ENCODE measurements at places on chromosomes 6 and 20.

GRCh38 chr6:14639983-14640599 lies 522.5 kb downstream of the CD83 start:
- DNase-seq, result peak; percentile 51

DNA sequence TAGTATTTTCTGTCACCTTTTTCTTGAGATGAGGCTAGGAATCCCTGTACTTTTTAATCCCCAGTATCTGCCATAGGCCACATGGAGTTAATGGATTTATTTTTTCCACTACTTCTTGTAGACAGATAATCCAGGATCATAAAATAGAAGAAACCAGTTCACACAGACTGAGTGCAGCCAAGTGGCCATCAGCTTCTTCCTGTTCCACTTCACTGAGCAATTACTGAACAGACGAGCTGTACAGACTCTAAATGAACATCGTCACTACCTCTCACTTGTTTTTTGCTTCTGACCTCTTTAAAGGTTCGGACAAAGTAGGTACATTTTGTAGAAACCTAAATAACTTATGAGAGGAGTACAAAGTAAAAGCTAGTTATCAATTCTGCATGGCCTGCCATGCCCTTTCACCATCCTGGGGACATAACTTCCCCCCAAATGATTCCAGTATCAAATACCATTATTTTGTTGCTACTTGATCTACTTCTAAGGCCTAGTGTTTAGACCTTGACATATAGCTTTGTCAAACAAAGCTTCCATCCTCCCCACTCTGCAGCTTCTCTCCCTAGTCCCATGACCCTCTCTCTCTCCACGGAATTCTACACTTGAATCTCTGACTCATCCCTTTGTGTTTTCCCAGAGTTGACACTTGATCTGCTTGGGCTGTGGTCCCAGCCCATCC lies 34.4 kb upstream of the ARHGAP18 start:
- DNase-seq, result no peak

DNA sequence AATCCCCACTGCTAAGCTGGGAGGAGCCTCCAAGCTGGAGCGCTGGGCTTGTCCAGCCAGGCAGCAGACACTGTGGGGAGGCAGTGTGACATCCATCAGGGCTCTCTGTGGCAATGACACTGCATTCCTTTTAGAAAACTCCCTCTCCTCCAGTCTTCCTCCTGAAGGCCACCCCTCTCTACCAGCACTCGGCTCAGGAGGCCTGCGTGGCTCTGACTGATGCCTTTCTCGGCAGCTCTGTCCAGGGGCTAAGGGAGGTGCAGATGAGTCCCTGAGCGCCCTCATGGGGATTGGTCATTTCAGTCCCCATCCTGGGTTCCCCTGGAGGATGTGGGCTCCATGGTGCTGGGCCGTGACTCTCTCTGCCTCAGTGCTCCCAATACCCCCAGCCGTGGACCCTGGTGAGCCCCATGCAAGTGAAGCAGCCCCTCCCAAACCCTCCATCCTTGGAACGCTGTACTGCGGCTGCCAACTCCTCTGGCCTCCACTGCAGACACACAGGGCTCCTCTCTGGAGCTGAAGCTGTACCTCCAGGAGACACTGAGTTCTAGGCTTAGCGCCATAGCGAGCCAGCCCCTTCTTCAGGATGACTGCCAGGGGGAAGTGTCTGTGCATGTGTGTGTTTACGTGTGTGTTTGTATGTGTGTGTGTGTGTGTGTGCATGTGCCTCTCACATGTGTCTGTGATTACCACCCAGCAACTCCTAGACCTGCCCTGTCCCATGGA lies 209.6 kb downstream of the ERMARD start:
- peak; percentile 49 for DNase-seq

- DNase-seq, result no peak
Measured at GRCh38 chr6:132742495-132742894, 15.2 kb downstream of the VNN2 start.

- no peak for DNase-seq
Measured at GRCh38 chr6:158043008-158043407, 61.3 kb downstream of the SYNJ2 start.

DNA sequence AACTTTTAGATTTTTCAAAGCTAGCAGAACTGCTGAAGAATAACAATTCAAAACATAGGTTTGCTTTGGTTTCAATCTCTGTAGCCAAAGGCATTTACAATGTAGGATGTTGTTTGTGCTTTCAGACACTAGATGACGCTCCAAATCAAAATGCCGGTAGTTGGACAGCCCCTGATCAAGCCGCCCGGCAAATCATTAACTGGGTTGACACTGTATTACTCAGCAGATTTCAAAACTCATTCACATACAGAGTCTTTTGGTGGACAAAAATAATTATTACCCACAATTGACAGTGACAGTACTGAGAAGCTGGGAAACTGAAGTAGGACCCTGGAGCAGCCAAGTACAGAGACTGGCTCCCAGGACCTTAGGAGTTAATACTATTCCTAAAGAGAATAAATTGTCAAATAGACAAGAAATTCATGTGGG lies 21.3 kb upstream of the HFE start:
- peak; percentile 65 for DNase-seq

- DNase-seq, result peak; percentile 62
Measured at GRCh38 chr6:43669050-43669921, 18.3 kb downstream of the MRPS18A start.

GRCh38 chr20:36967636-36968035 lies 16.1 kb upstream of the SAMHD1 start:
- no peak for DNase-seq

DNA sequence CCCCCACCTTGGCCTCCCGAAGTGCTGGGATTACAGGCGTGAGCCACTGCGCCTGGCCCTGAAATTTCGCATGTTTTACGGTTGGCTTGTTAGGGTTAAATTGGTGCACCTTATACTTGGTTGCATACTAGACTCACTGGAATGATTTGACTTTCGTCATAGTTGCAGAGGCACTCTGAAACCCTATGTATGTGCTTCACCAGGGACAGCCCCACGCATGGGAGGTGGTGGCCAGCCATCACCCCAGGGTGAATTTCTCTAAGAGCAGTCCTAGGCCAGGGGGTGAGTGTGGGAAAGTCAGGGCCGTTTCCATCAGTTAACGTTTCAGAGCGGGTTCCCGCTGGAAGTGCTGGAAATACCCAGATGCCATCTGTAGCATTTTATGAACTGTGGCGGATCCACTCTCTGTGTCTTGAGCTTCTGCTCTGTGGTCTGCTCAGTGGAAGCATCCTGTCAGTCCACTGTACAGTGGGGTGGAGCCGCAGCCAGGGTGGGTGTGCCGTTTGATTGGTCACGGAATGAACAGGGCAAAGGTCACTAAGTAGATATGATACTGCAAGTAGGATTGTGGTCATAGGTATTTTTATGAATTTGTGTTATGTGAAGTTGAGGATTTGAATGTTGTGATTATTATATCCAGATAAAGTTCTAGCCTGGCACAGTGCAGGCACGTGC lies 13.2 kb downstream of the DNAJC5 start:
- DNase-seq, result no peak

DNA sequence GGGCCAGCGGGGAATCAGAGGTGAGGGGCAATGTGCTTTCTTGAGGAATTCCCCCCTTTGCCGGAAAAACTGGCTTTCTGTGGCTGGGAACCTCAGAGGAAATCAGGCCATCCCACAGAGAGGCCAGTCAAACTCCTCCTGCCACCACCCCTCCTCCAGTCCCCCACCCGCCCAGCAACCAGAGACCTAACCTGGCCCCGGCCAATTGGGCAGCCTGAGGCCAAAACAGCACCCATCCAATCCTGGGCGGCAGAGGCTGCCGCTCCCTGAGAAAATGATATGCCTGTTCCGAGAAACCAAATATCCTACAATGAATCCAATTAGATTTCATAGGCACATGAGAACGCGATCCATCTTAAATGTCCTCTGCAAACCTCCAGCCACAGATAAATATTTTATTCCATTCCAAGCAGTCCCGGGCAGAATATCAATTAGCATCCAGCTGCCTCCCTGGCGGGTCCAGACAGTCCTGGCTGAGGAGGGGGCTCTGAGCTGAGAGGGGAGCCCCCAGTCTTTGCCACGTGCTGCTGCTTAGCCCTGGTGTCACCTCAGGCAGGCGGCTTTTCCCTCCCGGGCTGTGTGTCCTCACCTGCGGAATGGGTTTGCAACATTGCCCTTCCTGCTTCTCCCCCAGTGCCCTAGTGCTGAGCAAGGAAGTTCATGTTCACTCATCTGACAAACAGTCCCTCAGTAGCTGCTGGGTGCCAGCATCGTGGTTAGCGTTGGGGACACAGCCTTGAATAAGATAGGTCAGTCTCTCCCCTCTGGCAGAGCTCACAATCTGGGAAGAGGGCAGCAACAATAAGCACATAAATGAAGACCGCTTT lies 95.0 kb downstream of the DLGAP4 start:
- peak; percentile 80 for DNase-seq

- DNase-seq, result no peak
Measured at GRCh38 chr6:104418125-104418524, 441.6 kb downstream of the HACE1 start.

DNA sequence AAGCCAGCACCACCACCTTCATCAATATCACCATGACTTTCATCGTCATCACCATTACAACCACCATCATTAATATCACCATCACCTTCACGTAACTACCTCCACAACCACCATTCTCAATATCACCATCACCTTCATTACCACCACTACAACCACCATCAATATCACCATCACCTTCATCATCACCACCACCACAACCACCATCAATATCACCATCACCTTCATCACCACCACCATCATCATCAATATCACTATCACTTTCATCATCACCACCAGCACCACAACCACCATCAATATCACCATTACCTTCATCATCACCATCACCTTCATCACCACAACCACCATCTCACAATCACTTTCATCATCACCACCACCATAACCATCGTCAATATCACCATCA lies 225.3 kb upstream of the SULF2 start:
- no peak for DNase-seq

DNA sequence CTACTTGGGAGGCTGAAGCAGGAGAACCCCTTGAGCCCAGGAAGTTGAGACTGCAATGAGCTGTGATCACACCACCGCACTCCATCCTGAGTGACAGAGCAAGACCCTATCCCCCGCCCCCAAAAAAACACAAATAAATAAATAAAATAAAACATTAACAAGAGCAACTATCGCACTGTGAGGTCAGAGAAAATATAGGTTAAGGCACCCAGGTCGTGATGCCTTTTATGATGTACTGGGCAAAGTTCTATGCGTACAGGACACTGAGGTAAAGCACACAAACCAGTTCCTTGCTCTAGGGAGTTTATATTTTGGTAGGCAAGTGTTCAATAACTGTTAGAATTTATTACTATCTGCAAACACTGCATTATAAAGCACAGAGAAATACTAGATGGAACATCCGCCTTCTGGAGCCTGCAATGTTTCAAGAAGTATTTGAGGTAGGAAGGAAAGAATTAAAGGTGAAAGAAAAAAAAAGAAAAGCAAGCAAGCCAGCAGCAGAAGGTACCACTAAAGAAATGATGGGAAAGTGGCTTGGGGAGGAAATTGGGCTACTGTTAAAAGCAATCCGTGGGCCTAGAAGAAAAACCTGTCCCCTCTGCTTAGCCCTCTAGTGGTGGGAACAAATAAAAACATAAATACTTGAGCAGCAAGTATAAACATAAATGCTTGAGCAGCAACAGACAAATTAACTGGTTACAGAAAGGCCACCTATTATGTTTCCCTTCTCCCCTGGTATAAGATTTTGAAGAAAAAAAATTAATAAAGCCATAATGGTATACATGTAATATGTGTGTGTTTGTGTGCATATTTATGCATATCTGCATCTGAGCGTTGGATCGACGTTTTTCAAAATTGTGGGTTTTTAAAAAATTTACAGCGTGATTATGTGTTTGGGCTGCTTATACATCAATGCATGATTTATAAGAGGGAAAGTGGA lies 128.0 kb downstream of the PHACTR1 start:
- DNase-seq, result peak; percentile 56

DNA sequence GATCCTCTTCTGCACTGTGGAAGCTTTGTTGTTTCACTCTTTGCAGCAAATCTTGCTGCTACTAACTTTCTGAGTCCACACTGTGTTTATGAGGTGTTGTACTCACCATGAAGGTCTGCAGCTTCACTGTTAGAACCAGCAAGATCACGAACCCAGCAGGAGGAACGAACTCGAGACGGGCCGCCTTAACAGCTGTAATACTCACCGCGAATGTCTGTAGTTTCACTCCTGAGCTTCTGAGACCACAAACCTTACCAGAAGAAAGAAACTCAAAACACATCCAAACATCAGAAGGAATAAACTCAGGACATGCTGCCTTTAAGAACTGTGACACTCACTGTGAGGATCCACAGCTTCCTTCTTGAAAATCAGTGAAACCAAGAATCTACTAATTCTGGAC lies 48.1 kb upstream of the MBOAT1 start:
- no peak for DNase-seq

Measured in H7 (cell line).